ENCODE measurements at places on chromosomes 7 and 10.

DNA sequence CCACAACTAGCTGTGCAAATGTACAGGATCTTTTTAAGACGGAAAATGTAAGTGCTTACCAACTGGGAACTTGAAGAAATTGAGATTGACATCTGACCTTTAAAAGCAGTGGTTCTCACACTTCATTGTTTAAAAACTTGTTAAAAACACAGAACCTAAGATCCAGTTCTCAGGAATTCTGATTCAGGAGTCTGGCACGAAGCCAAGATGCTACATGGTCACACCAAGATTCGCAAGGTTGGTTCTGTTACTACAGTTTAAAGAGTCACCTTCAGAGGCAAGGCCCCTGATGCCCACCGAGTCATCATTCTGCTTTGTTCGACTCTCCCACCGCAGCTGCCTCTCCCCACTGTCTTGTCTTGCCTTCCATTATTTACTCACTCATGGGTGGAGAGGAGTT is 113.3 kb downstream of the GLI3 start:
- no peak for DNase-seq

- no peak for DNase-seq
Observed at GRCh38 chr10:97509120-97509680, 10.5 kb downstream of the UBTD1 start.

- DNase-seq = peak; percentile 44
Observed at GRCh38 chr7:28389504-28390395, 22.6 kb upstream of the CREB5 start.

DNA sequence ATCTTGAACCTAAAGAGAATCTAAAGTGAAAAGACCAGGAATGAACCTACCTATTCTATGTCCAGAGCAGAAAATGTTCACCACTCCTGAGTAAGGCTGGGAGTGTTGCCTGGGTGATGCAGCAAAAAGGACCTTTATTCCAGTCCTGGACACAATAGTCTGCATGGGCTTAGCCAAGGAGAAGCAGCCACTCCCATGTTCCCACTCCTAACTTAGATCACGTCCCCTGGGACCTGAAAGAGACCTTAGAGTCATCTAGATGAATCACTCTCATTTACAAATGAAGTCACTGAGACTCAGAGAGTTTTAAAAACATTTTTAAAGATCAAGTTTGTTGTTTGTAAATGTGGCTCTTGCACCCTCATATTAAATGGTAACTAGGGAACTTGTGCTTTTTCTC is 763.4 kb downstream of the KCNMA1 start:
- DNase-seq = no peak

- no peak for DNase-seq
Observed at GRCh38 chr10:113340282-113340681, 212.6 kb upstream of the HABP2 start.

DNA sequence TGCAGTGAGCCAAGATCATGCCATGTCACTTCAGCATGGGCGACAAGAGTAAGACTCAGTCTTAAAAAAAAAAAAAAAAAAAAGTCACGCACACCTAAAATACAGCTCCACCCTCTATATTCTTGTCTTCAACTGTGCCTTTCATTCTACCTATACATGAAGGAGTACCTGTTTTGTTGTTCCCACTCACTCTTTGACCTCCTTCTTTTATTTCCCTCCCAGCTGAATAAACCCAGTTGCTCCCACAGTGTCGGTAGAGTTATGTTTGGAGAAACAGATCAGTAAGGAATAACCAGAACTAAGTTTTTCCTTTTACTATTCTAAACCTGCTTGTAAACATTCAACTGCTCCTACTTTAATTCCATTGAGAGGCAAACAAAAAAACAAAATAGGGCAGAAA is 50.3 kb downstream of the IDE start:
- DNase-seq = no peak

DNA sequence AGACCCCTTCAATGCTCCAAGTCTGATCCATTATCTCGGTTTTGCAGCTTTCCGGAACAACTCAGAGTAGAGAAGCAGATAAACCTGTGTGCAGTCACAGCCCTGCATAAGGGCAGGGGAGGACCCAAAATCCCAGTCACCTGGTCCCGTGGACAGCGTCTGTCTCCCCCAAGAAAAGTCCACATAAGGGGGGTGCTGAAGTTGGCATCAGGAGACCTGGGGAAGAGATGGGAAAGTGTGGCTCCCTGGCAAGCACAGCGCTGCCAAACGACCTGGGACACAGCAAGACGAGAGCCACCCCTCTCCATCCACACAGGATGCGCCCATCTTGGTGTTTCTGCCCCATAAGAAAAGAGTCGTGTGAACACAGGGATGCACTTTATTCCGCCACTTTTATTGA is 27.9 kb downstream of the ASB13 start:
- no peak for DNase-seq
